Activated CD4-positive, alpha-beta T cell treated with anti-CD3 and anti-CD28 coated beads, Interleukin-2, amount 50 U/mL, for 4 hours (primary cell): ENCODE measurements at places on chromosomes 2 and 18.

- no peak for DNase-seq
Measured at GRCh38 chr18:36762074-36762473, 66.7 kb downstream of the TPGS2 start.

DNA sequence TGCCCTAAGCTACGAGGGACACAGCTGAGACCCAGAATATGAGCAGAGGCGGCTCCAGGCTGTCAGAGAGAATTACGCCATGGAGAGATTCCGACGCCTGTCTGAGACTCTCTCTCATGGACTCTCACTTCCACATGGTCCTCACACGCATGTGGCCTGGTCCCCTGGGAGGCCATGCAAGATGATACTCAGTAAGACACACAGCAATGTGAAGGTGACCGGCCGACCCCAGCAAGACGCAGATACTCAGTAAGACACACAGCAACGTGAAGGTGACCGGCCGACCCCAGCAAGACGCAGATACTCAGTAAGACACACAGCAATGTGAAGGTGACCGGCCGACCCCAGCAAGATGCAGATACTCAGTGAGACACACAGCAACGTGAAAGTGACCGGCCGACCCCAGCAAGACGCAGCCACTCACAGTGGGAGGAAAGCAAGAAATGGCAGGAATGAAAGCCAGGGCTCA is 400.8 kb upstream of the MYT1L start:
- DNase-seq = no peak

DNA sequence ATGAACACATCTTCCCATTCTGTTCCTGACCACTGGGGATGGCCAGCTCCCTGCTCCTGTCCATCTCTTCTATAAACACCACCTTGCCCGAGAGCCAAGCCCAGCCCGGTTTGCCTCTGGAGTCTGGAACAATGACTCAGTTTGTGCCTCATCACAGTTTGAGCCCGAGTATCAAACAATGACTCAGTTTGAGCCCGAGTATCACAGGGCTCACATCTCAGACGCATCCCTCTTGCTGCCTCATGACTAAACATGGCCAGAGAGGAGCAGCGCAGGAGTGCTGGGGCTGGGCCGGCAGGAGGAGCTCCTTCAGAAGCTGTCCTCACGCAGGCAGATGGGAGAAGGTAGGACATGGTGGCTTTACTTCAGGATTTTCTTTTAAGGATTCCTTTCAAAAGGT is 68.7 kb downstream of the PXDN start:
- no peak for DNase-seq

- DNase-seq = no peak
Measured at GRCh38 chr2:127066942-127067341, 40.0 kb downstream of the BIN1 start.

GRCh38 chr2:88733155-88733902 is 41.9 kb downstream of the RPIA start:
- DNase-seq = no peak

DNA sequence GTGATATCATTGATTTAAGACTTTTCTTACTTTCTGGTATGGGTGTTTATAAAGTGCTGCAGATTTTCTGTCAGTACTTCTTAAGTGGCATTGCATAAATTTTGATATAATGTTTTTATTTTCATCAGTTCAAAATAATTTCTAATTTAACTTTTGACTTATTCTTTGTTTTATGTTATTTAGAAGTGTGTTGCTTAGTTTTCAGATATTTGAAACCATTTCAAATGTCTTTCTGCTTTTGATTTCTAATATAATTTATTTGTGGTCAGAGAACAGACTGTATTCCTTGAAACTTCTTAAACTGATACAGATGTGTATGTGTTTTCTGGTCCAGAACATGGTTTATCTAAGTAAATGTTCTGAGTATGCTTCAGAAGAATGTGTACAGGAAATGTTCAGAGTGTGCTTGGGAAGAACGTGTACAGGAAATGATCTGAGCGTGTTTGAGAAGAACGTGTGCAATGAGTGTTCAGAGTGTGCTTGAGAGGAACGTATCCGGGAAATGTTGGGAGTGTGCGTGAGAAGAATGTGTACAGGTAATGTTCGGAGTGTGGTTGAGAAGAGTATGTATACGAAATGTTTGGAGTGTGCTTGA is 265.7 kb upstream of the HS6ST1 start:
- no peak for DNase-seq

DNA sequence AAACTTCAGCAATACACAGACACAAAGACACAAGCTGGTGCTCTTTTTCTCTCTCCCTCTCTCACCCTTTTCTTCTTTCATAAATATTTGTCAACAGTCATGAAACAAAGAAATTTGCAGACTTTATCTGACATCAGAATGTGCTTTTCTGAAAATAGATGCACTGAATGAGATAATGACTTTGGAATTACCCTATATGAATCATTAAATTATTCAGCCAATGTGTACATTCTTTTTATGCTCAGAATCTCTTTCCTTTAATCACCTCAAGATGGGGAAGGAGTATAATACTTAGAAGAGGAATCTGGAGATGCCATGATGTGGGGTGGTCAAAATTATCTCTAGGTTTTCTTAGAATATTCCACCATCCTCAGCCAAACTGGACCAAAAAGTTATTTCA is 289.9 kb downstream of the LRRTM1 start:
- no peak for DNase-seq

DNA sequence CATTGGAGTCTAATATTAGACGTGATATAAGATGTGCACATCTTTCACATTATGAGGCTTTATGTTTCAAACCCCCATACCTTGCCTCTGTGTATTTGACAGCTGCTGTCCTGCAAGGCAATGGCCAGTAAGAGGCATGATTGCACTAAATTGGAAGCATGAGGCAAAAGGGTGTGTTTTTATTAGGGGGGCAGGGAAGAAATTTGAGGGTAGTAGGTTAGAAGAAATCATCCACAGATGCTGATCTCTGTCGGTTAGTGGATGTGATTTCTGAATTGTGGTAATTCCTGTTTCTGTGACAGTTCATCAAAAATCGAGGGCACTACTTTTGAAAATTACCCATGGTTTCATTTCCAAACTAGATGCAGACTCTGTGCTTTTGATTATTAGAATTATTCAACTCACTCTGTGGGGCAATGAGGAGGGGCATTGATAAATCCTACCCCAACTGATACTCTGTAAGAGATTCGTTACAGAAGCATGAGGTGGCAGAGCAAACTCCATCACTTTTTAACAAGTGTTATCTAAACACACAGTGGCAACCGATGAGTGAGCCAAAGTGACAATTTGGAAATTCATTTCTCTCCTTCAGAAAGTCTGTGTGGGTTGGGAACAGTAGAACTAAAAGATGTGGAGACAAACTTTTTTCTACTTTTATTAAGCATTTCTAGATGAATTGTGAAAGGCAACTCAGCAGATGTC is 453.0 kb downstream of the ARHGAP15 start:
- DNase-seq = no peak

- no peak for DNase-seq
Measured at GRCh38 chr2:46148369-46148736, 148.9 kb upstream of the EPAS1 start.

- DNase-seq = no peak
Measured at GRCh38 chr2:12980817-12981216, 264.1 kb downstream of the TRIB2 start.

DNA sequence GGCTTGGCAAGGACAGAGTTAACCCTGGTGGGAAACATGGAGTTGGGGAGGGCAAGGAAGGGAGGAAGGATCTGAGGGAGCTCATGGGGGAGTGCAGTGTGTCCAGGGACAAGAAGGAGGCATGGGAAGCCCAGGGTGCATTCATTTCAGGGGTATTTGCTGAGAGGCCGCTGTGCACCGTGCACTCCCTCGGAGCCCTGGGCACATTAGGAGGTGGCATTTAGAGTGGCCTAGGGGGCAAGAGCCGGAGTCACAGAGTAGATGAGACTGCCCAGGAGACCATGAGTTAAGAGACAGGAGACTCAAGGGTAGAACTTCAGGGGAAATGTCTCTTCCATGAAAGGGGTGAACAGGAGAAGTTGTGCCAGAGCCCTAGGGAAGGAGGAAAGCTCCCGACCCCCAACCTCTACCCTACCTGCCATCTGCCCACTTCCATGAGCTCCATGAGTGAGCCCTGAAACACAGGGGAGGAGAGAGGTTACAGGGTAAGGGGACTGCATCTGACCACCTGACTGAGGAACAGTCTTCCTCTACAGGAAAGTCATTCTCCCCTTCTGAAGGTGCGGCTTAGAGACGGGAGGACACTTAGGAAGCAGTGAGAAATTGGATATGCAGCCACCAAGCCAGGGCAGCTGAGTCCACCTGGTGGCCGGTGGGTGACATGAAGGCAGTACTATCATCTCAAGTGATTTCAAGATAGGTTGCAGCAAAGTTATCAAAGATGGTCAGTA is 58.5 kb upstream of the COPS8 start:
- peak; percentile 16 for DNase-seq

DNA sequence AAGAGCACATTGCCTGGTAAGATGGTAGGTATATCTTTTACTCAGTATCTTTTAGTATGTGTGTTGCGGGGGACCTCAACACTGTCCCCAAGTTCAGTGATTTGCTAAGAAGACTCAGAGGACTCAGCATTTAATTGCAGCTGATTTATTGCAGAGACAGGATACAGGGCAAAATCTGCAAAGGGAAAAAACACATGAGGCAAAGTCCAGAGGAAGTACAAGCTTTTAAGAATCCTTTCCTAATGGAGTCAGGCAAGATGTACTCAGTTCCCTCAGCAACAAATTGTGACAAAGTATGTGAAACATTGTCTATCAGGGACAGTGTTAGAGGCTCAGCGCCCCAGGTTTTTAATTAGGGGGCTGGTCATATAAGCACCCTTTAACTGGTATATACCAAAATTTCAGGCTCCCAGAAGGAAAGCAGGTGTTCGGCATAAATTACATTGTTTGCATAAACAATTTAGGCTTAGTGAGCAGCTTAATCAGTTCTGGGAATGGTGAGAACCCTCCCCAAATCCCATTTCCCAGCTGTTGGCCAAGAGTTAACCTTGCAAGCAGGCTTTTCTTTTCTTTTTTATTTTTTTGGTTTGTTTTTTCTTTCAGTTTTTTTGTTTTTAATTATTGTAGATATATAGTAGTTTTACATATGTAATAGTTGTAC is 41.7 kb downstream of the RAB3GAP1 start:
- no peak for DNase-seq

DNA sequence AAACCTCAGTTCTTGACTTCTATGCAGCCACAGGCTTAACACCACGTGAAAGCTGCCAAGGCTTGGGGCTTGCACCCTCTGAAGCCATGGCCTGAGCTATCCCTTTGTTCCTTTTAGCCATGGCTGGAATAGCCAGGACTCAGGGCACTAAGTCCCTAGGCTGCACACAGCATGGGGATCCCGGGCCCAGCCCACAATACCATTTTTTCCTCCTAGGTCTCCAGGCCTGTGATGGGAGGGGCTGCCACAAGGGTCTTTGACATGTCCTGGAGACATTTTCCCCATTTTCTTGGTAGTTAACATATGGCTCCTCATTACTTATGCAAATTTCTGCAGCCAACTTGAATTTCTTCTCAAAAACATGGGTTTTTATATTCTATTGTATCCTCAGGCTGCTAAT is 619.1 kb downstream of the NYAP2 start:
- DNase-seq = no peak

DNA sequence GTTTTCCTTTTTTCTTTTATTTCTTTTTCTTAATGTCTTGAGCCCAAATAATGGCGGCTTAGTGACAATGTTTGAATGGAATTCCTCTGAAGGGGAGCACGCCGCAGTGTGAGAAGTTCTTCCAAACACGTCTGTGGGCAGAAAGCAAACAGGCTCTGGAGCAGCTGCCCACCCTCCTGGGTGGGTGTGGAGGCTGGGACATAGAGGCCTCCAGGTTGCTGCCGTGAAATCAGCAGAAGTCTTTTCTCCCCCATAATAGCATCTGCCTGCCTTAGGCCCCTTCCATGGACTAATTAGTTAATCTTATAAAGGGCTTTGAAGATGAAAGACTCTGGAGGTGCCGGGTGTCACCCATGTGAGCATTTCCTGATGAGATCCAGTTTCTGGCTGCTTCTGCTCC is 213.9 kb downstream of the SH3RF3 start:
- no peak for DNase-seq

- no peak for DNase-seq
Measured at GRCh38 chr2:191845876-191846514, 893 bp downstream of the CAVIN2 start.

GRCh38 chr2:176409671-176410070 is 140.4 kb downstream of the MTX2 start:
- no peak for DNase-seq

- DNase-seq = peak; percentile 27
Measured at GRCh38 chr2:241659150-241659739, 21.8 kb downstream of the ATG4B start.

DNA sequence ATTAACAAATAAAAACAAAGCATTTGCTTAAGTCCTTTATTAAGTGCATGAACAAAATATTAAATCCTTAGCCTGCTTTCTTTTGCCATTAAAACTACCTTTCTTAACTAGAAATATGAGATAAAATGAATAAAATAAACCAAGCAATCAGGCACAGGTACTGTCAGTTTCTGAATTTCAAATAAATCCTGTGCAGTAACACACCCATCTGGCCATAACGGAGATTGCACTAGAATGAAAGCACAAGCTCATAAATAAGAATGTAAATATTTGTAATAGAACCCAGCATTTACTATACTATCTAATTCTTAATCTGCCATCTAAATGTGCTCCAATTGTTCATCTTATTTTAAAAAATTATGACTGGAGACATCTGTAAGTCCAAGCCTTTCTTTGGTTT is 31.9 kb downstream of the PRKRA start:
- DNase-seq = no peak

DNA sequence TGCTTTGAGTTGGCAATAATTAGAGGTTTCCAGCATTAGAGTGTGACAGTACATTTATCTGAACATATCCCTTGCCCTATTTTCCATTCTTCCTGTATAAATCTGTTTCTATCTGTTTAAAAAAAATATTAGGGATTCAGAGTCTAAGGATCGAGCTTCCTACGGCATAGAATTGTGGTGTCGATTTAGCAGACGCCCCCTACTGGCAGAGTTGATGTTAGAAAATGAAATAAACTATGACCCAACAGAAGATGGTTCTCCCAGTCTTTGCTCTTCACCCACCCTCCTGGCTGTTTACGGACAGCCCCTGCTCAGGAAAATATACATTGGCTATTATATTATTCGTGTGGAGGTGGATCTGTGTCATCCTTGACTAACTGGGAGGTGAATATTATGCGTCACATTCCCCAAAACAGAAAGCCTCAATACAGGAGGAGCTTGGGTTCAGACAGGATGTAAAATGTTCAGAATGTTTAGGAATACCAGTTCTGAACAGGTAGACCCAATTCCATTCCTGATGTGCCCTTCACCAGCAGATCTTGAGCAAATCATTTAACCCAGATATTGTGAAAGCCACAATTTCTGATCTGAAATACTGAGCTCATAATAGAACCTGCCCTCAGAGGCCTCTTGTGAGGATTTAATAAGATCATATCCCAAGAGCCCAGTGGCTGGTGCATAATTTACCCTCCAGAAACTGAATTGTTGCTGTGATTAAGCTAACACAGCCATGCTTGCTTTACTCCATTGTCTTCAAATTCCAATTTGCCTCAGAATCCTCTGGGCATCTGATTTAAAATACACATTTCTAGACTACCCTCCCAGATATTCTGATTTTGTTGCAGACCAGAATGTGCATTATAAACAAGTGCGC is 10.8 kb upstream of the ERMN start:
- peak; percentile 32 for DNase-seq
